ENCODE measurements at places on chromosomes 5 and 9.
A peak's percentile ranks its signal among the peaks of the same experiment; 100 is the strongest.

GRCh38 chr9:137458194-137459151, 661 bp downstream of the NSMF start:
- no peak for DNase-seq

DNA sequence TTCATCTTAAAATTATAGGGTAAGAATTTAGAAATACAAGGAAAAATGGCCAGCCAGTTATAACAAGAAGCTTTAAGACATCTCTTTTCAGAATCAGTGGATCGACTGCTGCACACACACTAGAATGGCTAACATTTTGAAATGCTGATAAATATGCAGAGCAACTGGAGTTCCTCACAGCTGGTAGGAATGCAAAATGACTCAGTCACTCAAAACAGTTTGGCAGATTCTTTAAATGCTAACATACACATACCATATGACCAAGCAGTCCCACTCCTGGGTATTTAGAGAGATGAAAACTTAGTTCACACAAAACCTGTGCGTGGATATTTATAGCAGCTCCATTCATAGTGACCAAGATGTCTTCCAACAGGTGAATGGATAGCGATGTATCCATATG, 23.2 kb upstream of the PSAT1 start:
- no peak for DNase-seq

DNA sequence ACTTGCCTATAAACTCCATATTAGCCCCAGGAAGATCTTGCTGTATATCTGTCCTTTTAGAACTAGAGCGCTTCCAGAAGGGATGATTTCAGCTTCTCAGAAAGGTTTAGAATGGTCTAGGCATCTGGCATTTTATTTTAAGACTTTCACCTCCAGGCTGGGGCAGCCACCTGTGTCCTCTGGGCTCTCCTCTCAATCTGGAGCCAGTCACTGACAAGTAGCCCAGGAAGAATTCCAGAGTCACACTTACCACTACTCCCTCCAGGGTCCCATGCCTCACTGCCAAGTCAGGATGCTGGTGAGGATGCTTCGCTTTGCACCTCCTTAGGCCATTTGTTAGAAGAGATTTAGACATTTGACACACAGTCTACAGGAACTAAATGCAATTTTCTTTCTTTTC, 20.8 kb downstream of the B4GALT1 start:
- DNase-seq = no peak

DNA sequence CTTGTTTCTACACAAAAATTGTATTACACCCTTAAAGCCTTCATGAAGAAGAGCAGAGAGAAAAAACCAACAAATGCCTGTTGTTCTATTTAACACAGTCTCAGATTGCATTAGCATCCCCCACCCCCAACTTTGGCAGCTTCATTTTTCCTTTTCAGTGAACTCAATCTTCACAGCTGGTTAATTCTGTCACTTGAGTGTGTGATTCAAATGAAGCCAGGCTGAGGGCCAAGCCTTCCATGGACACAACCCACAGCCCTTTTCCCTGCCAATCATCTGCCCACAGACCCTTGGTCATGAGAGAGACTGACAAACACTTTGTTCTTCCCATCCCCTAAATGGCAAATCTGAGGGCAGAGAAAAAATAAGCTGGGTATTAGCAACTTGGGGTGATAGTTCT, 217.5 kb upstream of the NMUR2 start:
- DNase-seq = no peak

DNA sequence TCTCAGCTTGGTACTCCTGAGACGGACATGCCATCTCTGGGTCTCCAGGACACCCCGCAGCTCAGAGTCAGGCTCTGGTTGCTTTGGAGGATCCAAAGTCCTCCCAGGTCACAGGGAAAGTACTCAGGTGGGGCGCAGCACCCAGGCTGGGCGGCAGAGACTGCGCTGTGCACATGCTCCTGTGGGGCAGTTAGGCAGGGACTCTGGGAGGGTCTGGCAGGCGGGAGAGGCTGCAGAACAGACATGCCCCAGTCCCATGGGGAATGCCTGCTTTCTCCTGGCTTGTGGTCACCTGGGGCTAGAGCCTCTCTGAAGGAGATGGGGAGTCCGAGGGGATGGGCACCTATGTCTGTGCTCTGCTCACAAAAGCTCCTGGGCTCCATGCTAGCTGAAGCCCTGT, 45.3 kb upstream of the ITGA2 start:
- DNase-seq = no peak

DNA sequence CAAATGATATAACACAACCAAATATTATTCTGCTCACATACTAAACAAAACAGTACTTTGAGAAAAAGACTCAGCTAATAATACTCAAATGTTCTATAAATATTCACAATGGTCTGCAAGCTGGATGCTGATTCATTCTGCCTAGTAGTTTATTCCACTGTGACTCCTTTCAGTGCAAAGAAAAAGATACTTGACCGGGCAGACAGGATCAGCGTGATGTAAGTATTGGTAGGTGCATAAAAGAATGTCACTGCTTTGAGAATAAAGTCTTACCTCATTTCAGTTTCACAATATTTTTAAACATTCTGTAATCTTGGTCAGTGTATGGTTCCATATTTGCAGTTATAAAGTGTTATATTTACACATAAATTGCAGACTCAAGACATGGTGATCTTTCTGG, 223.0 kb upstream of the NUDT12 start:
- DNase-seq = no peak

DNA sequence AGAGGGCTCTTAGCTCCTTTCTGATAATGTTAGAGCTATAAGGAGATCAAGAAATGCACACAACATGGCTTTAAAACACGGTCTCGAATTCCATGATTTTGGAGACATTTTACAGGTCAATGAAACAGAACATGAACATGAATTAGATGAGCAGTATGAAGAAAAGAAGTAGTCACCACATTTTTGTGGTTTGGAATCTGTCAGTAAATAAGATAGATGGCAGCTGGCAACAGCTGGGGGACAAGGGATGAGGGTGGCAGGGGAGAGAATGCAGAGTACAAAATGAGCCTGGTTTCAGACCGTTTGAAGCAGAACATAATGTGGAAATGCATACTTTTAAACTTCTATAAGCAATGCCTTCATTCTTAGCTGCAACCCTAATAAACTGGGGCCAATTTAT, 107.1 kb downstream of the OXCT1 start:
- peak; percentile 2 for DNase-seq

- DNase-seq = no peak
Observed at GRCh38 chr9:4417578-4418325, 72.5 kb upstream of the SLC1A1 start.

DNA sequence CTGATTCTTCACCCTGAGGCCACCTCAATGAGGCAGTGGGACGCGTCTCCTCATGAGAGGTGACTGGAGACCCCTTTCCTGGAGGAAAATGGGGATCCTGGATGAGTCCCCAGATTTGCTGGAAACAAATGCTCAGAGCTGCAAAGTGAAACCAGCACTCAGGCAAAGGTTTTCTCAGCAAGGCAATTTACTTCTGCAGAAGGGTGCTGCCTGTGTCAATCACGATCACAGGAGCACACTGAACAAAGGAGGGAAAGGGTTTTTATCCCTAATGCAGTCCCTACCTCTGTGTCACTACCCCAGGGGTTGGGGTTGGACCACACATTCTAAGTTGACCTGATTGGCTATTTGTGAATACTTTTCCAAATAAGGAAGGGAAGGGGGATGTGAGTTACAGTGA, 69.9 kb upstream of the CDK20 start:
- no peak for DNase-seq

DNA sequence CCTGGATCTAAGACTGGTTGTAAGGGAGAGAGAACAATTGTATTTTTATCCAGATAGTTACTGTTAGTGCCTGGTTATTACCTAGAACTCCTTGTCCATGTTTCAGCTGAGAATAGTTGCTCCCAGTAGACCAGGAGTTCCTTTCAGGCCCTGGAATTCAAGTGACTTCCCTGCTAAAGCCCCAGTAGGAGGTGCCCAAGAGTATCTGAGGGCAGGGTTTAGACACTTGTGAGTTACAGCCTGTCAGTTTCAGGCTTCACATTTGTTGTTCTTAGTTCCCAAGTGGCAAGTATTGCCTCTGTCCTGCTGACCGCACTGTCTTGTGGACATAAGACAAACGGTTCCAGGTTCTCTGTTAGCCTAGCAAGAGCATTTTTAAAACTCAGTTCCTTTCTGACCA, 743.9 kb upstream of the SEMA6A start:
- DNase-seq = no peak

Measured in lung microvascular endothelial cell (primary cell).